ENCODE measurements at places on chromosomes 12 and 14. TPM values are rescaled to one million over a fixed set of nuclear protein-coding genes. Genes with fewer than 3 reads are reported as not detected.

Gene WNT1
- total RNA-seq, result not detected

Gene FAIM2
- total RNA-seq, result 0.23 TPM

DNA sequence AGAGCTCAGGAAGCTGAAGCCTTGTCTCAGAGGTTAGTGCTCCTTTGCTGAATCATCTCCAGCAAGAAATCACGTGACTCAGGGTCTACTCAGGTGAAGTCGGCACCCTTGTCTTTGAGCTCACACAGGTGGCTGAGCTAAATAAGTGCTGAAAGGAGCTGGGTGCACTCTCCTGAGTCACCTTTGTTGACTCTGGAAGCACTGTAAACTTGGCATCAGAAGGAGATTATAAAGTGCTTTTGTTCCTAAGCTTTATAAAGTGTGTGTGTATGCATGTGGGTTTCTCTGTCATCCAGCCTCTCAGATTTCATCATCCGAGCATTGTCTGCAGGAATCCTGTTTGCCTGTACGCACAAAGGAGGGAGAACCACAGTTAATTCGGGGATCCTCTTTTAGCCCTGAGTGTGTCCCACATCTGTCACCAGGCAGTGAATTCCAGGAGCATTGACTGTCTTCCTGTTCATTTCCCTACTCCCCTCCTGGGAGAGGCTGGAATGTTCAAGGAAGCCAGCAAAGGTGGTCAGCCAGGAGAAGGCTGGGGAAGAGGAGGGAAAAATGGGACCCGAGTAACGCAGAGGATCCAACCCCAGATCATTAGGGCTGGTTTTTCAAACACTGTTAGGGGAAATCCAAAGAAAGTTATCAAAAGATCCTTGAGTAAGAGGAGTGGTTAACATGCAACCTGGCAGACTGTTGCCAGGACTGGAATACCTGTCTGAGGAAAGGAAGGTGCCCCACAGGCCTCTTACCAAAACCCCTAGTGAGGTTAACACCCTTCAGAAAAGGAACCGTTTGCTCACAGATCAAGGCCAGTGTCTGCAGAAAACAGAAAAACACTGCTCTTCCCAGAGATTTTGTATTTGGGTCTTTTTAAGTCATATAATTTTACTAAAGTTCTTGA lies 157.5 kb upstream of the HIF1A start:
- no peak for DNase-seq

GRCh38 chr12:68400226-68400829 lies 68.2 kb upstream of the MDM1 start:
- DNase-seq, result no peak

- DNase-seq, result peak; percentile 91
Measured at GRCh38 chr12:1804545-1805332, 15.6 kb upstream of the LRTM2 start.

DNA sequence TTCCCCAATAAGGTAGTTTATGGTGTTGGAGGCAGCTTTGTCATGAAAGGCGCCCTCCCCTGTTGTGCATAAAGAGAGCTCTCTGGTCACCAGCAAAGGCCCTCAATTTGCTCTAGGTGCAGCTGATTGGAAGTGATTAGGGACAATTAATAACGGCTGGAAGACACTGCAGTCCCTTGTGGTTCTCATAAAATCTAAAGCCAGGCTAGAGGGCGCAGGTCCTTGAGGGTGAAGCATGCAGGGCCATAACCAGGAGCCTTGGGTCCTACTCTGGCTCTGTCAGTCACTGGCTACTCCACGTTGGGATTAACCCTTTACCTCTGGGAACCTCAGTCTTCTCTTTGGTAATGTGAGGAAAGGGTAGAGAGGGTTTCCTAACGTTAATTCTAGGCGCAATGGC lies 1.9 kb downstream of the DAAM1 start:
- no peak for DNase-seq

Gene MIPOL1
- total RNA-seq, result 6.6 TPM

Gene CDCA3
- total RNA-seq, result 0.25 TPM

Gene OLR1
- not detected for total RNA-seq

- DNase-seq, result no peak
Measured at GRCh38 chr12:67816269-67816668, 167.7 kb downstream of the DYRK2 start.

- no peak for DNase-seq
Measured at GRCh38 chr12:124763594-124763979, 100.1 kb downstream of the SCARB1 start.

GRCh38 chr12:6263931-6264330 lies 46.6 kb upstream of the PLEKHG6 start:
- no peak for DNase-seq

DNA sequence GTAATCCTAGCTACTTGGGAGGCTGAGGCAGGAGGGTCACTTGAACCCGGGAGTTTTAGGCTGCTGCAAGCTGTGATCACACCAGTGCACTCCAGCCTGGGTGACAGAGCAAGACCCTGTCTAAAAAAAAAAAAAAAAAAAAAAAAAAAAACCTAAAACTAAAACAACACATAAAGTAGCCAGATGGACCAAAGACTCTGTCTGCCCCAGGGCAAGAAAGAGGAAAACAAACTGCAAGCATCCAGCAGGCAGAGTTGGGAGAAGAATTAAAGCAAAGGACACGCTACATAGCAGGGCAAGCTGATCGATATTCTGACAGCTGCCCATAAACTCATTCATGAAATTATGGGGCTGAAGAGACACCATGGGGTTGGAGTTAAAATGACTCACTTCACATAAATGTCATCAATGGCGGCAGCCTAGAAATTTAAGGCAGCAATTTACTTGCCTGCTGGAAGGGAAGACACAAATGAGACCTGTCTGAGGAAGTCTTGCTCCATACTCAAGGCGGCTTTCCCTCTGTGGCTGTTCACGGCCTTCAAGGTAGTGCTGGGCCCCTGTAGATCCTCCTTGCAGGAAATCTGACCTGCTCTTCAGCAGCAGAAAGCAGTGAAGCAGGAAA lies 259.1 kb upstream of the FKBP4 start:
- no peak for DNase-seq

Measured in liver (tissue), 10 donors.